ENCODE measurements at places on chromosomes 4 and X. TPM values are rescaled to one million over a fixed set of nuclear protein-coding genes. Genes with fewer than 3 reads are reported as not detected.

The MSANTD1 gene
- total RNA-seq: 0.63 TPM

The S100P gene
- not detected for total RNA-seq

The ZDHHC15 gene
- total RNA-seq: 0.18 TPM

The MFSD8 gene
- 15.8 TPM for total RNA-seq

The TCEAL2 gene
- total RNA-seq: not detected

The CT45A3 gene
- total RNA-seq: not detected

The ARMCX4 gene
- 25.4 TPM for total RNA-seq

The MAGIX gene
- total RNA-seq: 2.9 TPM

DNA sequence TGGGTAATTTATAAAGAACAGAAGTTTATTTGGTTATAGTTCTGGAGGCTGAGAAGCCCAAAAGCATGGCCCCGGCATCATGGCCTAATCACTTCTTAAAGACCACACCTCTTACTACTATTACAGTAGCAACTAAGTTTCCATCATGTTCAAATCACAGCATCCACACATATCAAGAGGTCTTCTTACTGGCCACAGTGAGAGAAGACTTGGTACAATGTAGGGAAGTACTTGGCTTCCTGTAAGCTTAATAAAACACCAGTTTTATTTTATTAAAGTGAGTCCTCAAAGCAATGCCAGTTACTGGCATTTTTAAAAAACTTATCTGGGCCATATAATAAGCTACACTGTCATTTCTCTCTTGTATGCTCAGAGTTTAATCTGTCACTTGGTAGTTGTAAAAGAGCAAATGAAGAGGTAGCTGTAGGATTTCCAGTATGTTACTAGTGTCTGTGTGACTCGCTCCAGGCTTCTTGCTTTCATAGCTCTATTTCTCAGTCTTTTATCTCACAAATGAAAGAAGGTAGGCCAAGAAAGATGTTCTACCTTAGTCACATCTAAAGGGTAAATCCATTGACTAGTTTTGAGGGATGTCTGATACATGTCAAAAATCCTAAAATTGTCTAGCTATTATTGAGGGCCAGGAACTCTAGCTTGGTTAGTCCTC is 159.2 kb upstream of the CPEB2 start:
- no peak for DNase-seq

- DNase-seq: no peak
Observed at GRCh38 chrX:54090880-54091279, 46.6 kb upstream of the PHF8 start.

- DNase-seq: peak; percentile 95
Observed at GRCh38 chrX:150731795-150732194, 38.6 kb downstream of the MTMR1 start.

DNA sequence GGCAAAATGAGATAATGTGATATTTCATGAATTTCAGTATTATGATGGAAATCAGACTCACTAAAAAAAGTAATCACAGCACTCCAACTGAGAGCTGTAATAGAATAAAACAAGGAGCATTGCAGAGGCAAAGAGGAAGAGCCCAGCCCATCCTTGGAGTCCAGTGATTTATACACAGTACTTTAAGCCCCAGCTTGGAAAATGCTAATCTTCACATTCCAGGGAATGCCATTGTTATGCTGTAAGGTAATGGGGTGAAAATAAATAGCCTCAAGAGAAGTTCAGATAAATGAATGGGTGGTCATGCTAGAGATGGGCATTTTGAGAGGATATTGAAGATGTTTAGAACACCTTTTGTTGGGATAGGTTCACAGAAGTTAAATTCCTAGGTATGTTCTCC is 190.3 kb upstream of the TAPT1 start:
- no peak for DNase-seq

DNA sequence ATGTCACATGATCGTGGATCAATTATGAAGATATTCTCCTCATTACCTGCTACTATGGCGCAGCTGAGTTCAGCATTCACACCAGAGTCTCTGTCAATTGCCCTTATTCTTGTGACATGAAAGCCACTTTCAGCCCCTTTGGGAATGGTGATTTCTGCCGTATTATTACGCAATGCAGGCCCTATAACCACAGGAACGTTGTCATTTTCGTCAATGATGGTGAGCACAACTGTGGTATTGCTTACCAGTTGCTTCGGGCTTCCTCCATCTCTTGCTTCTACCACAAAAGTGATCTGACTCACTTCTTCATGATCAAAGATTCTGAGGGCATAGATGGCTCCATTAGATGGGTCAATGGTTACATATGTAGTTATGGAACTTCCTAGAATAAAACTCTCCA is 2.1 kb downstream of the PCDH18 start:
- DNase-seq: peak; percentile 65

- DNase-seq: no peak
Observed at GRCh38 chrX:39016556-39016955, 215.3 kb downstream of the MID1IP1 start.

- DNase-seq: no peak
Observed at GRCh38 chr4:8199594-8200301, 658 bp downstream of the SH3TC1 start.

- DNase-seq: no peak
Observed at GRCh38 chr4:125573368-125573767, 258.6 kb downstream of the FAT4 start.

- DNase-seq: no peak
Observed at GRCh38 chr4:19063662-19064061, 1042.1 kb upstream of the LCORL start.

GRCh38 chrX:148784137-148784536 is 283.7 kb downstream of the AFF2 start:
- DNase-seq: no peak

DNA sequence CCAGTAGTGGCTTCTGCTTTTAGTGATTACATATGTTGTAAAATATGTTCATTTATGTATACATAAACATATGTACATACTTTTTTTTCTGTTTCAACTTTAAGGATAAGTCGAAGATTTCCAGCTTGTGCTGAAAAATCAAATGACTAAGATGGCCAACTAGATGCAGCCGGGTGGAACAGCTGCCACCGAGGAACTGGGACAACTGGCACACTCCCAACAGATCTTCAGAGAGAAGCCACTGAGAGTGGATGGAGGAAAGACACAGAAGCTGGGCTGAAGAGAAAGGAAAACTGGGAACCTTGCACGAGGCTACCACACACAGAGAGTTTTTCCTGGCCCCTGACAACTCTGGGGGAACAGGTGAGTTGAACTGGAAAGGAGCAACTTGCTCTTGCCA is 207.5 kb downstream of the FAM47B start:
- no peak for DNase-seq

DNA sequence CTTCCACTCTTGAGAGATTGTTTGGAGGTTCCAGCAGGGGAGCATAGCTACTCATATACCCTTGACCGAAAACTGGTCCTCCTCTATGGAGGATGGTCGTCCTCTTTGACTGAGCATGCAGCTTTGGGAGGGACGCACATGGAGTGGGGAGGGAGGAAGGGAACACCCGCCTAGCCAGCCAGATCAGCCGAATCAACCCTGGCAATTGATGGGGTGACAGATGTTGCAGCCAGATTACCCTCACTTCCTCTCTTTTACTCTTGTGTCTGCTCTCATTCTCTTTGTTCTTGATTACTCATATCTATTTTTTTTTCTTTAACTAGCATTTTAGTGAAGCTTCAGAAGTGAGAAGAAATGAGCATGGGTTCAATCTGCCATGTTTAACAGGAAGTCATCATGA is 19.6 kb downstream of the MGST2 start:
- DNase-seq: no peak

- DNase-seq: peak; percentile 89
Observed at GRCh38 chr4:153731239-153731638, 28.6 kb downstream of the RNF175 start.

DNA sequence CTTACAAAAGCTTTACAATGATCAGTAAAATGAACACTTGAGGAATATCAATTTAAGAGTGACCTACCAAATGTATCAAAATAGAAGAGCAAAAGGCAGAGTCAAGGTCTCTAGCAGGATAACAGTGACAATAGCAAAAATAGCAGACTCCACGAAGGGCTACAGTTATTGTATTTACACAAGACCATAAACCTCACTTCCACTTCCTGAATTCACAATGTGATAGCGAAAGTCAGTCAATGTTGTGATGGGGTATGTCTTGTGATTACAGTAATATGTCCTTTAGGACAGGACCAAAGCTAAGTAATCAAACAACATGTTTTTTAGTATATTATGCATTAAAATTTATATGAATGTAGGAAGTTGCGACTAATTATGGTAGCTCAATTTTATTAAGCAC is 139.6 kb downstream of the IQCM start:
- DNase-seq: no peak

- no peak for DNase-seq
Observed at GRCh38 chr4:61152433-61152832, 47.7 kb upstream of the ADGRL3 start.

DNA sequence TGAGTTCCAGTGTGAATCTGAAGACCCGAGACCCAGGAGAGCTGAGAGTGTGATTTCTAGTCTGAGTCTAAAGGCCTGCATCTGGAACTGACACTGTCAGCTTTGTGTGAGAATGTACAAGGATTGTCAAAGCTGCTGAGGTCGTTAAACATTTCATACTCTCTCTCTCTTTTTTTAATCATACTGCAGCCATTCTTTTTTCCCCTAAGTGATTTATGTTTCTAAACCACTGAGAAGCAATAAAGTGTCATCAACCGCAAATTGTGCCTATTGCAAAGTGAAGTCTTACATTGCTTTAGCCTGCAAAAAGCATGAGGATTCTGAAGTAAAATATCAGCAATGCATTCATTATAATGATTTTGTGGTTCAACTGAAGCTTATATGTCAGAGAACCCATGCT is 106.0 kb downstream of the ASMT start:
- no peak for DNase-seq

- no peak for DNase-seq
Observed at GRCh38 chrX:71870208-71871098, 40.2 kb upstream of the NHSL2 start.

DNA sequence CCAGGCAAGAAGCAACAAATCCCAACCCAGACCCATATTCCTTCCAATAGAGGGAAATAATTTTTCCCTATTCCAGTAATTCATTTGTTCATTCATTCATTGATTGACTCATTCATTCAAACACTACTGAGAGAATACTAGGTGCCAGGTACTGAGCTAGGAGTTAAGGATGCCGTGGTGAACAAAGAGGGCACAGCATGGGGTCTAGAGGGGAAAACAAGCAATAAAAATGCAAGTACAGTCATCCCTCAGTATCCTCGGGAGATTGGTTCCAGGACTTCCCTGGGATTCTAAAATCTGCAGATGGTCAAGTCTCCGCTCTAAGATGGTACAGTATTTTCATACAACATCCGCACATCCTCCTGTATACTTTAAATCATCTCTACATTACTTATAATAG is 18.7 kb downstream of the RASGEF1B start:
- DNase-seq: no peak

DNA sequence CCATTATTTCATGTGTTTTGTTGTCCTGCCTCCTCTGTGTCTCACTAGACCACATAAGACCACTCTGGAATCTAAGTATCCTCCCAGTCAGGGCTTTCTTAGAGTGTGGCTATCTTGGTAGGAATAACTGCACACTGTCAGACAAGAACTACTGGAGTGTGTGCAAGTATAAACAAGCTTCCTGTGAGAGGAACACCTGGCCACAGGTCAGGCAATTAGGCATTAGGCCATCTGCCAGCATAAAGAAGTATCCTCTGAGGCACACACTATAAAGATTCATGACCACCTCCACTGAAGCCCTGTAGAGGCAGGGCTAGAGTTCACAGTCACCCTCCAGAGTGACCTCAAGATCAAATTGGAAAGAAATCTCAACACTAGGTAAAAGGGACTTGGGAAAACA is 507.0 kb upstream of the PABPC4L start:
- DNase-seq: no peak

- no peak for DNase-seq
Observed at GRCh38 chr4:23856630-23857029, 33.2 kb downstream of the PPARGC1A start.

- DNase-seq: peak; percentile 54
Observed at GRCh38 chr4:27684610-27685011, 824.0 kb downstream of the STIM2 start.

DNA sequence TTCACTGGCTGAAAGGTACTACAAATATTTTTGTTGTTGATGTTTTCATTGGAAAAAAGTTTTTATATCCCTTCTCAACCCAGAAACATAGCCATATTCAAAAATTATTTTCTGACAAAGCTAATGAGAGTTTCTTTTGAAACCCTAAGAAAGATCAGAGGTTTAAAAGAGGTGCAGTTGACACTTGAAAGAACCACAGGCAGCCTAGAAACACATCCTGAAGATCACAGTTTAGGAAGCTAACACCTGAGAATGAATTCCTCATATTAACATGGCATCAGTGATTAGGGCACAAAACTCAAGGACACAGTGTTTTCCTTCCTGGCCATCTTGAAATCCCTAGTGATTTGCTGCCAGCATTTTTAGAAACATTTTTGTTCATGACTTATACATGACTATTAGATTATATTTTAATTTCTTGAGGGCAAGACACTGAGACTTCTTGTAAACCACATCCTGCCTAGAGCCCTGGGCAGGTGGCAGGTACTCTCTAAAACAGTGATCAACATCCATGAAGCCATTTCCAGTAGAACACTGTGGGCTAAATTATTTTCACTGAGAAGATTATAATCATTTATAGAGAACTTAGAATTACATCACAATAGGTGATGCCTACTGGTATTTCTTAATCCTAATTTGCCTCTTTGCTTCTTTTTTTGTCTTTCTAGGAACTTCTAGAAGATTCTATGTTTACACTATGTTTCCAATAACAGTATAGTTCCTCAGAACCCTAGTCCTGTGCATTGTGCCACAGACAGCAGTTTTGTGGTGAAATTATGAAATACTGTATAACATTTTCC is 80.0 kb downstream of the ARSJ start:
- DNase-seq: no peak

- no peak for DNase-seq
Observed at GRCh38 chrX:18173494-18174180, 47.0 kb downstream of the BEND2 start.
